T-cell (primary cell): ENCODE measurements at places on chromosomes 2 and 18.

- H3K4me1 ChIP-seq, result no peaks in the 10 kb centered on the region
- no peak overlapping the region for H3K27ac ChIP-seq
- H3K4me3 ChIP-seq, result no peak overlapping the region
- DNase-seq, result no peak
These were observed 26.5 kb upstream of the TMEM37 start for GRCh38 chr2:119405151-119405550.

DNA sequence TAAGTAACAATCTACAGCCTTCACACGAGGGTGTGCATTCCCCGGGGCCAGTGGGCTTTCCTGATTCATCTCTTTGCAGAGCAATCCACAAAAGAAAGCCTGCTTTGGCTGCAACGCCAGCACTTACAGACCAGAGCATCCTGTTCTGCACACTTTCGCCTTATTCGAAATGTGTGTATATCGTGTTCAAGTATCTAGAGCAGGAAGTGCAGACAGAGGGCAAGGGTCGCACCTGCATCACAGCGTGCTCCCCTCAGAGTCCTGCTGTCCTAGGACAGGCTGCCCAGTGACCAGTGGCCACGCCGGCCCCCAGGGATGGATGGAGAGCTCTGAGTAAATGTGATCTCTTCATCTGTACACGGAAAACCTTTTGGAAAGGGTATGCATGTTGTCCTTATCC, 264.3 kb downstream of the ZNF516 start:
- H3K27ac ChIP-seq, result no peak overlapping the region
- H3K4me3 ChIP-seq, result no peak overlapping the region
- H3K4me1 ChIP-seq, result no peaks in the 10 kb centered on the region
- H3K36me3 ChIP-seq, result no peaks in the 10 kb centered on the region

GRCh38 chr2:112433932-112434730, 686 bp upstream of the RGPD8 start:
- DNase-seq, result no peak
- H3K27me3 ChIP-seq, result peaks cover 21% of the 10 kb centered on the region
- peaks cover 6% of the 10 kb centered on the region for H3K4me1 ChIP-seq
- no peak overlapping the region for H3K27ac ChIP-seq
- no peaks in the 10 kb centered on the region for H3K36me3 ChIP-seq

DNA sequence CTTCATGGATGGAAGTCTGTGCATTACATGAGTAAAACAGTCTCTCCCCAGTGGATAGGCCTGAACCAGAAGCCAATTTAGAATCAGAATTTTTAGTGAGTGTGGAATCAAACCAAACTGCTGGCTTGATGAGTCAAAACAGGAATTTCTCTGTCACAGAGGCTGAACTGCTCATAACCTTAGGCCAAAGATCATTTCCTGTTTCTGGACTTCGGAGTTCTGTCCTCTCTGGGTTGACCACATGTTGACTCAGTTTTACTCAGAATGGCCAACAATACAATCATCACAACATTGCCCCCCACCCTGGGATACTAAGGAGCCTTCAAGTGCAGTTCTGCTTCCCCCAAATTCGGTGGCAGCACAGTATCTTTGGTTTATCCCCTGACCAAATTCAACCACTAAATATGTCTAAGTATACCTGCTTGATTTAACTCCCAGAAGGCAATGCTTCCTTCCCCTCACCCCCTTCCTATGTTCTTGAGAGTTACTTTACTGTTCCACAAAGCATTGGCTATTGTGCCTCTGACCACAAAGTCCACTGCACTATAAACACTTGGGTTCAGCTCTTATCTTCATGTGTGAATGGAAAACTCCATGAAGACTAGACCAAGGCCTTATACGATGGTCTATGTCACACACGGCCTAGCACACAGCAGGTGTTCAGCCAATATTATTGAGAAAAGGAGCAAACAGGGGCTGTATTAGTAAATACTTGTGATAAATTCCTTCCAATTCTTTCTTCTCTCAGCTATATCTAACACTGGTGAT, 67.8 kb downstream of the NXPH2 start:
- no peaks in the 10 kb centered on the region for H3K27me3 ChIP-seq
- H3K4me1 ChIP-seq, result no peaks in the 10 kb centered on the region
- no peaks in the 10 kb centered on the region for H3K36me3 ChIP-seq
- no peak overlapping the region for H3K27ac ChIP-seq

GRCh38 chr2:54430649-54431048, 25.5 kb upstream of the SPTBN1 start:
- H3K27me3 ChIP-seq, result no peaks in the 10 kb centered on the region
- H3K36me3 ChIP-seq, result no peaks in the 10 kb centered on the region
- no peak overlapping the region for H3K4me3 ChIP-seq
- H3K27ac ChIP-seq, result no peak overlapping the region
- H3K4me1 ChIP-seq, result no peaks in the 10 kb centered on the region

DNA sequence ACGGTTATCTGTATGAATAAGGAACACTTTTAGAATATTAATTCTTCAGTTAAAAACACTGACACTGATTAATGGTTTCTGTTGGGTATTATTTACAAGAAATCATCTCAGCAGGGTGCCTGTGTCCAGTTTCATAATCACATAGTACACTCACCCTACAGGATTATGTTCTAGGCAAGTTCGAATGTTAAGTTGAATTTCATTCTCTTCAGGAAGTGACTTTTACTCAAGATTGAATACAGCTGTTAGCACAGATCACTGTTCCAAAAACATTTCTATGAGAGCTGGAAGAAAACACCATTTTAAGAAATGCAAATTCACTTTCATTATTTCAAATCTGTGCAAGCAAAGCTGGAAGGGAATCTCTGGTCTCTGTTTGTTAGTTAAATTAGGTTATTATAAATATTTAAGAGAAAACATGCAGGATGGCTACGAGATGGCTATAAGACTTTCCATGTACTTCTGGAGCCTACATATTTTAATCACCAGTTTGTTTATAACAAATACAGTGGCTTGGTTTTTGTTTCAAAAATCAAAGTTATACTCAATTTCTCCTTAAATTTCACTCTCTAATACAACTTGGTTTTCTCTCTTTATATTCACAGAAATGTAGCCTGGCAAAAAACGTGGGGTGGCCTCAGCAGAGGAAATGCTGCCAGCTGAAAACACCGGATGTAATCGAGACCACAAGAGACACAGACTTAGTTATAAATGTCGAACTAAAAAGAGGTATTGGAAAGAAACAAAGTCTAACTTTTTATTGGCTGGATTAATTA, 65.8 kb downstream of the RBMS1 start:
- H3K27ac ChIP-seq, result peak overlapping the region; percentile 75
- no peaks in the 10 kb centered on the region for H3K27me3 ChIP-seq
- H3K4me3 ChIP-seq, result peak overlapping the region; percentile 47
- peak; percentile 59 for DNase-seq
- H3K36me3 ChIP-seq, result no peaks in the 10 kb centered on the region
- peaks cover 25% of the 10 kb centered on the region for H3K4me1 ChIP-seq

GRCh38 chr18:44626807-44627206, 53.9 kb upstream of the SETBP1 start:
- no peak overlapping the region for H3K4me3 ChIP-seq
- no peaks in the 10 kb centered on the region for H3K36me3 ChIP-seq
- H3K4me1 ChIP-seq, result peaks cover 2% of the 10 kb centered on the region
- no peak overlapping the region for H3K27ac ChIP-seq
- no peak for DNase-seq

DNA sequence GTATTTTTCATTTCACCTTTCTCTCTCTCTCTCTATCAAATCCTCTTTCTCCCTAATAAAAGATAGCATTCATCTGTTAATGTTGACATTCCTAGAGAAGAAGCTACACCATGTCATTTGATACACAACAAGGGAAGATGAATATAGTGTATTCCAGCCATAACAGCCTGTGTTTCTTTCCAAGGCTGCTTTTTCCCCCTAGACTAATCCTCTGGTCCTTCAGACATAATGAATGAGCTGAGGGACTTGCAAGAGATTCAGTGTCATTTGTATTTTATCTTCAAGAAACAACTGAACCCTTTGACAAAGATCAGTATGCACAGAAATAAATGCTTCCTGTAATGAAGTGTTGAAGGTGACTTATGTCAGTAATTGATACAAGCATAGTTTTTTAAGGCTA, 284.0 kb upstream of the NXPH2 start:
- no peaks in the 10 kb centered on the region for H3K36me3 ChIP-seq
- H3K27ac ChIP-seq, result no peak overlapping the region
- no peaks in the 10 kb centered on the region for H3K4me1 ChIP-seq
- DNase-seq, result no peak

DNA sequence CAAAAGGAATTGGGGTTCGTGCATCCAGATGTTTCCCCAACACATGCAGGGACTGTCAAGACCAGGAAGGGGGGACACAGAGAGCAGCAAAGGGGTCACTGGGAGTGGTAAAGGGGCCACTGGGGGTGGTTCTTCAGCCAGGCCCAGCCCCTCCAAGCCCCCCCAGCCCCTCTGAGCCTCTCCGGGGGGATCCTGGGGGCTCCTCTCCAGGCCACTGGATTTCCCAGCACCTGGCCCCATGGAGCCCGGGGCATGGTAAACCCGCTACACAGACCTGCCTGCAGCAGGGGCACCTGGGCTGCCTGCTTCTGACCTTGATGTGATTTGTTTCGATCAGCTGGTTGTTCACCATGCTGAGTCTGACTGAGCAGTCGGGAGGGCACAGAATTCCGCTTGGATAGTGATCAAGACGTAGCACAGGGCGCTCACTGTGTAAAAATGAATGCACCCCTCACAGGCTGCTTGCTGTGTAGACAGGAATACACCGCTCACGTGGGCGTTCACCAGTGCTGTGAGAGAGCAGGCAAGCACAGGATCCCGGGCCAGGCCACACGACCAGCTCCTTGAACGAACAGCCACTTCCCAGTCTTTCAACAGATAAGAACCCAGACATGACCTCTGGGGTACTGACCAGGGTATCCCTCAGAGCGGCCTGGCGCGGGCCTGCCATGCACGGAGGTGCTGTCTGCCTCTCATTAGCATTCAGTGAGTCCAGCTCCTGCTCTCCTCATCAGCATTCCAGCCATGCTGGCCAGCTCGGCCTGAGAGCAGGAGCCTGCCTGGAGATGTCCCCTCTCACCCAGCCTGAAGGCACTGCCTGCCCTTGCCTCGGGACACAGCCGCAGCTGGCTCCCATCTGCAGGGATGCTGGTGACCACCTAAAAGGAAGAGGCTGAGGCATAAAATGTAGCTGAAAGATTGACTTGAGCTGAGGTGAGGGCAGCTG, 73.3 kb upstream of the OTOS start:
- H3K4me1 ChIP-seq, result no peaks in the 10 kb centered on the region
- no peak for DNase-seq
- no peak overlapping the region for H3K27ac ChIP-seq
- H3K27me3 ChIP-seq, result no peaks in the 10 kb centered on the region

- peaks cover 96% of the 10 kb centered on the region for H3K36me3 ChIP-seq
- H3K27me3 ChIP-seq, result no peaks in the 10 kb centered on the region
- H3K4me3 ChIP-seq, result no peak overlapping the region
- DNase-seq, result no peak
- no peaks in the 10 kb centered on the region for H3K4me1 ChIP-seq
These were observed 31.0 kb downstream of the COA5 start for GRCh38 chr2:98577313-98577712.

DNA sequence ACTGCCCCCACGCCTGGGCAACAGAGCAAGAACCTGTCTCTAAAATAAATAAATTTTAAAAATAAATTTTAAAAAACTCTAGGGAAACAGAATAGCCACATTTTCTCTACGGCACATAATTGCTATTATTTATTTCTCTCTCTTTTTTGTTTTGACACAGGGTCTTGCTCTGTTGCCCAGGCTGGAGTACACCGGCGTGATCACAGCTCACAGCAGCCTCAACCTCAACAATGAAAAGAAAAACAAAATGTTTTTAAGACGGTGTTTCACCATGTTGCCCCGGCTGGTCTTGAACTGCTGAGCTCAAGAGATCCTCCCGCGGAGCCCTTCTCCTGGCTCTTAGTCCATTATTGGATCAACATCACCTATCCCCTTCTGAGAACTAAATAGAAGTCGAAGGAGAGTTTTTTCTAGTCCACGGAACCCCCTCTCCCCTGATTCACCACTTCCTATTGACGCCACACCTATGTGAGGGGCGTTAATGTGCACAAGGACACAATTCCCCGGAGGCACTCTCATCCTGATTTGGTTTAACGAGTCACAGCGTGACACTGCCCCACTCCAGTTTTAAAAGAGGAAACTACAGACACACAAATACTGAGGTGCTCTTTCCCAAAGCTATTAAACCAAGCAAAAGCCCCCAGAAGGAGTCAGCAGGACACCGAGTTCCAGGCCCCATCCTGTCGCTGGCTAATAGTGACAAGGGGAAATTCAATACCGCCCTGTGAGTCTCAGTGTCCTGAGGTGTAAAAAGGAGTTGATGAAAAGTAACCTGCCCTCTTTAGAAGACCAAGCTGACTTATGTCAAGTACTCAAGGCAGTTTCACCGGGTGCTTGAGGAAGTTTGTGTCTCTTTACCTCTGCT, 1.1 kb downstream of the NPC1 start:
- peak overlapping the region; percentile 54 for H3K27ac ChIP-seq
- H3K36me3 ChIP-seq, result no peaks in the 10 kb centered on the region
- H3K27me3 ChIP-seq, result no peaks in the 10 kb centered on the region
- H3K4me1 ChIP-seq, result peaks cover 5% of the 10 kb centered on the region

- DNase-seq, result peak; percentile 60
- no peak overlapping the region for H3K4me3 ChIP-seq
- H3K27ac ChIP-seq, result no peak overlapping the region
- peaks cover 45% of the 10 kb centered on the region for H3K27me3 ChIP-seq
These were observed 204.8 kb downstream of the TFCP2L1 start for GRCh38 chr2:121080013-121080772.

- no peak overlapping the region for H3K4me3 ChIP-seq
- no peak for DNase-seq
- no peak overlapping the region for H3K27ac ChIP-seq
- H3K27me3 ChIP-seq, result peaks cover 2% of the 10 kb centered on the region
- no peaks in the 10 kb centered on the region for H3K36me3 ChIP-seq
- no peaks in the 10 kb centered on the region for H3K4me1 ChIP-seq
These were observed 27.1 kb downstream of the STPG4 start for GRCh38 chr2:47127862-47128543.

- H3K4me3 ChIP-seq, result no peak overlapping the region
- H3K27ac ChIP-seq, result peak overlapping the region; percentile 18
- H3K36me3 ChIP-seq, result no peaks in the 10 kb centered on the region
- no peaks in the 10 kb centered on the region for H3K27me3 ChIP-seq
These were observed 68.6 kb upstream of the PELI1 start for GRCh38 chr2:64212801-64213321.

GRCh38 chr2:191789796-191790195, 57.1 kb downstream of the CAVIN2 start:
- H3K4me1 ChIP-seq, result no peaks in the 10 kb centered on the region
- no peaks in the 10 kb centered on the region for H3K27me3 ChIP-seq
- H3K4me3 ChIP-seq, result no peak overlapping the region
- no peaks in the 10 kb centered on the region for H3K36me3 ChIP-seq
- no peak overlapping the region for H3K27ac ChIP-seq
- no peak for DNase-seq

- no peak for DNase-seq
- H3K36me3 ChIP-seq, result no peaks in the 10 kb centered on the region
- peaks cover 2% of the 10 kb centered on the region for H3K27me3 ChIP-seq
- H3K4me3 ChIP-seq, result no peak overlapping the region
- H3K4me1 ChIP-seq, result no peaks in the 10 kb centered on the region
These were observed 248.2 kb downstream of the TMX3 start for GRCh38 chr18:68466672-68467071.

DNA sequence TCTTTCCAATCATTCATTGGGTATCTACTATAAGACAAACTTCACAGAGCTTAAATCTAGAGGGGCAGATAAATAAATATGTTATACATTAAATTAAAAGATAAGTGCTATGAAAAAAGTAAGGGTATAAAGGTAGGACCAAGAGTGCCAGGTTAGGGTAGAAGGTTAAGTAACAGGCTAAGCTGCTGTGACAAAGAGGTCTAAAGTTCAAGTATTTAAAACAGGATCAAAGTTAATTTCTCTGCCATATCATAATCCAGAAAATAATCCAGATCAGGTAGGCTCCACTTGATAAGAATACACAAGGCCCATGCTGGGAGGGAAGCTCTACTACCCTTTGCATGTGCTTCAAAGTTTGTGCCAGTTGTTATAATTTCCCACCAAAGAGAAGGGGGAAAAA, 115.6 kb downstream of the DYM start:
- no peaks in the 10 kb centered on the region for H3K27me3 ChIP-seq
- H3K27ac ChIP-seq, result no peak overlapping the region
- no peaks in the 10 kb centered on the region for H3K4me1 ChIP-seq
- DNase-seq, result no peak
- no peak overlapping the region for H3K4me3 ChIP-seq
